ENCODE measurements at places on chromosomes 7 and 10.

- DNase-seq, result no peak
These were observed 155.2 kb downstream of the ARID5B start for GRCh38 chr10:62056698-62057097.

DNA sequence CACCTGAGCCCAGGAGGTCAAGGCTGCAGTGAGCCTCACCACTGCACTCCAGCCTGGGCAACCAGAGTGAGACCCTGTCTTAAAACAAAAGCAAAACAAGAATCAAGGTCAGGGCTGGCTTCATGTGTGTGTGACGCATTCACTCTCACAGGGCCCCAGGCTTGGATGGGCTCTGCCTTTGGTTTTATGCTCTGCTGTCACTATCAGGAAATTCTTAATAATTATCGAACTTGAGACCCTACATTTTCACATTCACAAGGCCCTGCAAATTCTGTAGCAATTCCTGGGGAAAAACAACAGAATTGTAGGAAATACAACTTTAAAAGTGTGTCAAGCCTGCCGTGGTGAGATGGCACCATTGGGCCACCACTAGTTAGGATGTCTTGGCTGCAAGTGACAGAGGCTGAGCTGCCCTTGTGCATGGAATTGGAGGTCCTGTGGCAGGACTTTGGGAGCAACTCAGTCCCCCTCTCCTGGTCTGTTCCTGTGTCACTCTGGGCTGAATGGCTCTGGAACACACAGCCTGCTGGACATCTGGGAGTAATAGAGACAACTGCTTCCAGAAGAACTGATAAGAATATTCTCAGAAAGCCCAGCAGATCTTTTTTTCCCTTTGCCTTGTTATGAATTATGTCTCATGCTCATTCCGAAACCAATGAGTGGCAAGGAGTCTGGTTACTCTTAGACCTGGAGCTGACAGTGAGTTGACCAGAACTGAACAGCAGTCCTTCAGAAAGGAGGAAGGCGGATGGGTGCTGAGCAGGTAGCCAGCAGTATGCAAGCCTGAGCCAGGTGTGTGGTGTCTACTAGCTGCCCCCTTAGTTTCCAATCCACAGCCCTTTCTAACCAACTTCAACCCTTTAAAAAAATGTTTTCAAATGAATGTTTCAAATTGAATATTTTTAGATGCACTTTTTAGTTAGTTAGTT lies 3.6 kb downstream of the UBE2D4 start:
- no peak for DNase-seq

- DNase-seq, result no peak
These were observed 65.6 kb downstream of the TWIST1 start for GRCh38 chr7:19051767-19052375.

- no peak for DNase-seq
These were observed 13.3 kb downstream of the IFIT5 start for GRCh38 chr10:89427629-89428028.

DNA sequence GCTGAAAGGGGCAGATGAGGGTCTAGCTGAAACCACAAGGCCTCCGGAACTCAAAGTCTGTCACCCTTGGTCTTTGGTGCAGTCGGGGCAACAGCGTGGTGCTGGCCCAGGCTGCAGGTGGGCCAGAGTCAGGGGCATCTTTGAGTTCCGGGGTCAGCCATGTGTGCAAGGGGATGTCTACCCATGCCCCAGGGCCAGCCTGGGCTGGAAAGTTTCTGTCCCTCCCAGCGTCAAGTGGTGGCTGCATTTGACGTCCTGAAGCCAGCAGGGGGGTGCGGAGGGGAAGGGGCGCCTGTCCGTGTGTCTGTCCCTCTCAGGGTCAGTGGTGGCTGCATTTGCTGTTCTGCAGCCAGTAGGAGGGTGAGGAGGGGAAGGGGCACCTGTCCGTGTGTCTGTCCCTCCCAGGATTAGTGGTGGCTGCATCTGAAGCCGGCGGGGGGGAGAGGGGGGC lies 638 bp downstream of the BRAT1 start:
- DNase-seq, result no peak

- DNase-seq, result no peak
These were observed 183.7 kb downstream of the TMEM178B start for GRCh38 chr7:141257597-141257996.

DNA sequence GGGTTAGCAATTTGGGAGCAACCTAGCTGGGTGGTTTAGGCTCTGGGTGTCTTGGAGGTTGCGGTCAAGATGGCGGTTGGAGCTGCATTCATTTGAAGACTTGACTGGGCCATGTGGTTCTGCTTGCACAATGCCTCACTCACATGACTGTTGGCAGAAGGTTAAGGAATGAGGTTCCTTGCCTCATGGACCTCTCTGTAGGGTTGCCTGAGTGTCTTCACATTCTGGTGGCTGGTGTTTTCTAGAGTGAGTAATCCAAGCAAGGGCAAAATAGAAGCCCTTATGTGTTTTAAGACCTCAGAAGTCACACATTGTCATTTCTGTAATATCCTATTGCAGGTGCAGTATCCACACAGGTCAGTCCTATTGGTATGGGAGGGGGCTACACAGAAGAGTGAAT lies 52.0 kb downstream of the CDK14 start:
- DNase-seq, result no peak

- DNase-seq, result no peak
These were observed 78.7 kb upstream of the EN2 start for GRCh38 chr7:155378959-155379871.

DNA sequence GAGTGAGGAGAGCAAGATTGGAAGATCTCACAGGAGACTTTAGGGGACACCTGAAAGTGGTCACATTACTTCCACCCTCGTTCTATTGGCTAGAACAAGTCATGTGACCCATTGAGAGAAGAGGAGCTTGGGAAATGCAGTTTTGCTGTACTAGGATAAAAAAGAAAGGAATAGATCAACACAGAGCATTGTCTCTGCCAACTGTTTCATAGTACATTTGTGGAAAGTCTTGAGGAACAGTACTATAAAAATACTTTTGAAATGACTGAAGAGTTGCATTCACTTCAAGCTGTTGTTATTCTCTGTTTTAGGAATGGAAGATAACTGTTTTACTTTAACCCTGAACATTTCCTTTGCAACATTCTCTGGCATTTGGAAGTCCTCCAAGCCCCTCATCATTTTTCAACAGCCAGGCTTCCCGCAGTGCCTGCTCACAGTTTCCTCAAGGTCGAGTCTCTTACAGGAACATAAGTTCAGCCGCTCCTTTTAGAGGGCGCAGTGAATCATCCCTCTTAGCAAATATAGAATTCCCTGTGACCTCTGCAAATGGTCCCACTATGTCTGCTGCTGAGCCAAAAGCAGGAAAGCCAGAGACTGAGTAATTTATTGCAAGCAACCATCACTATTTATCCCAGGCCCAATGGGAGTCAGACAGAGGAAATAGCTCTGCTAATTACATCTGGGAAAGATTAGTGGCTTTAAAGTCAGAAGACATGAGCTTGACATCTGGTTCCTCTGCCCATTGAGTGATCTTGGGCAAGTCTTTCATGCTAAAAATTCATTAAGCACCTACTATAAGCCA lies 40.7 kb downstream of the MRPL32 start:
- DNase-seq, result no peak

GRCh38 chr10:689452-690371 lies at the start of gene DIP2C:
DIP2C (minus strand) TSS chr10:689668; CDS start chr10:689578, 90 bp downstream.
- no peak for DNase-seq

DNA sequence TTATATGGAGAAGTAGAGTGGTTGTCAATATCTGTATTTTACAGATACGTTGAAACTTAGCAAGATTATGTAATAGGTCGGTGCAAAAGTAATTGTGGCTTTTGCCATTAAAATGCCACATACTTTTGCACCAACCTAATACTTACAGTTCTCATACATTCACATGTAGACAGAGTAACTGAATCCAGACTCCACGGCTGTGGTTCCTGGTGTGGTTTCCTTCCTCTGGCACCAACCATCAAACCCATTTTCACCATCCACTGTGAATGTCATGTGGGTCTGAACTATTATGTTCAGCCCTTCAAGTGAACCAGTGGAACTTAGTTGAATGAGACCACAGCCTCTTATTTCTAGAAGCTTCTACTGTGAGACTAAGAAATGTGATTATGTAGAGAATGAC lies 31.5 kb upstream of the SLIT1 start:
- DNase-seq, result no peak

- no peak for DNase-seq
These were observed 41.7 kb upstream of the ARID5B start for GRCh38 chr10:61859786-61860185.

GRCh38 chr7:41292487-41292886 lies 410.4 kb downstream of the INHBA start:
- no peak for DNase-seq

DNA sequence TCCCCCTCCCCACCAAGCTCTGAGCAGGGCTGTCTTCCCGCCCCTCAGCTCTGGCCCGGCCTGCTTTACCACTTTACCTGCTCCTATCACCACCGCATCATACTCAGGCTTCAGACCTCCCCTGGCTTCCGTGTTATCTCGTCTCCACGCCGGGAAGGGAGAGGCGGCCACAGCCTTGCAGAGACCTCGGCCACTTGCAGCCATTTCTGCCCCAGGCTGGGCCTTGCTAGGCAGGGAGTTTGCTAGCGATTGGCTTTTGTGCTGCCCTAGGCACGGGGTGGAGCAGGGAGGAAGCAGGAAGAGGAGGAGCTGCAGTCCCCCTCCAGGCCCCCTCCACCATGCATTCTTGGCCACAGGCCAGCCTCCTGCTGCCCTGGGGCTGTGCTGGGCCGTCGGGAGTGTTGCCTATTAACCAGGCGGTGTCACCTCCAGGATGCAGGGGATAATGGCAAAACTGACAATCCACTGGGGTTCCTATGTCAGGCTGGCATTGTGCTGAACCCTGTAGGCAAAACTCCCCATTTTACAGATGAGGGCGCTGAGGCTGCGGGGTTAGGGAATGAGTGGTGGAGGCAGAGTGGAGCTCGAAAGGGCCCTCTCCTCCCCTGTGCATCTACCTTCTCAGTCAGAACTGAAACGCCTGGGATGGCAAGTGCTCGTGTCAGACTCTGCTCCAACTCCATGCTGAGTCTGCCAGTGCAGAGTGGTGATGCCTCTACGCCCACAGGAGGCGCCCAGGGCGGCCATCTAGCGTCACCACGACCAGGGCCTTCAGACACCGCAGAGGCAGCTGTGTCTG lies at the start of gene PYROXD2:
TSS of gene PYROXD2 (minus strand) at position 251 of the 799 bp plus-strand sequence. CDS start at position 204, 47 bp downstream.
- peak; percentile 15 for DNase-seq

DNA sequence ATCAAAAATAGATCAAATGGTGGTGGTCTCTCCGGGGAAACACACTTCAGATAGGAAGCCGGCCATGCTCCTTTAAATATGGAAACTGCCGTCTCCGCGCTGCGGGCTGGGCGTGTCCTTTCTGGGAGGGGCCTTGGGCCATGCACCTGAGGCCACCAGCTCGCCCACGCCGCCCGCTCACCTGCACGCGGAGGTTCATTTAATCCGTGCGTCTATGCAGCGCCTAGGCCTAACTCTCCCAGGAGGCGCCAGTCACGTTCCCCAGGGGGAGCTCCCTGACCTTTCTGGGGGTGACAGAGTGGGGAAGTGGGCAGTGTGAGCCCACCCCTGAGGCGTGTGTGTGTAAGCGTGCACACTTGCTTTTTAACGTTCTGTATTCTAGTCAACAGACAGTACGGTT lies 64.0 kb downstream of the C10orf143 start:
- no peak for DNase-seq

DNA sequence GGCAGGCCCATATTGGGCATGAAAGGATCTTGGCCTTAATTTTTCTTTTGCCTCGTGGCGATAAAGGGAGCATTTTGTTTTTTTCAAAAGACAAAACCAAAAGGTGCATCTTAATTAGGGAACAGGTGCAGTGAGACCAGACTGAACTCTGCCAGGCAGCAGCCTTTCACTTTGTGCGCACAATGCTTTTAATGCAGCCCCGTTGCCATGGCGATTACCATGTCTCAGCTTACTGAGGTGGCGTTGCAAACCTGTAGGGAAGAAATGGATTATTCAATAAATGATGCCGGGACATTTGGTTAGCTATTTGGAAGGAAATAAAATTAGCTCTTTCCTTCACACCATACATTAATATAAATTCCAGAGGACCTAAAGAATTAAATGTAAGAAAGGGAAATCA lies 61.9 kb downstream of the MYL10 start:
- no peak for DNase-seq

GRCh38 chr10:93498166-93498565 lies 1.8 kb downstream of the CEP55 start:
- no peak for DNase-seq

GRCh38 chr7:48188776-48189520 lies 17.7 kb downstream of the ABCA13 start:
- no peak for DNase-seq

GRCh38 chr7:70314221-70314620 lies 715.9 kb downstream of the AUTS2 start:
- no peak for DNase-seq

All from stimulated activated CD8-positive, alpha-beta memory T cell treated with anti-CD3 and anti-CD28 coated beads, Interleukin-4, amount 100 ng/mL, for 24 hours (primary cell).